ENCODE measurements at places on chromosomes 2 and 18.

DNA sequence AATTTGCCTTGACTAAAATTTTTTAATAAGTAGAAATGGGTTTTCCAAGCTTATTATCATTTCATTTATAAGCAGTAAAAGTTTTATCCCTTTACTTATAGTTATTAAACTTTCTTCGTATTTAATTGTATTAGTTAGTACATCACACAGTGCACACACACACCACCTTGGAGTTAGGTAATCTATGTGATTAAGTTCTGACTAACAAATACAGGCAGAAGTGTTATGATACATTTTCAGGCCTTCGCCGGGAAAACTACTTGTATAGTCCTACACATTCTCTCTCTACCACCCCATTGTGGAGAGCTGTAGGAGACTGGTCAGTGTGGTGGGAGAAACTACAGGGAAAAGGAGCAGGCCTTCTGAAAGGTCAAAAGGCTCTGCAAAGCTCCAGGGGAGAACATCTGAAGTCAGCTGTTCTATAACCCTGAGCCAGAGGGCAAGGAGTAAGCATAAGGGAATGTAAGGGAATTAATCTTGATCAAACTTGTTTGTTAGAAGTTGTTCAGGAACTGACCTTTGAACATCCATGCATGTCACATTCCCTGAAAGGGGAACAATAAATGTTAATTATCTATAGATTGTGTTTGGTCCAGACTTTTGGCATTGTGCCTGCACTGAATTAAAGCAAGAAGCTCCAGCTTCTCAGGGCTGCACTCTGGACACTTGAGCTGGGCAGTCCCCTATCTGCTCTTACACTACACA lies 231.7 kb downstream of the FSIP2 start:
- no peak for DNase-seq

DNA sequence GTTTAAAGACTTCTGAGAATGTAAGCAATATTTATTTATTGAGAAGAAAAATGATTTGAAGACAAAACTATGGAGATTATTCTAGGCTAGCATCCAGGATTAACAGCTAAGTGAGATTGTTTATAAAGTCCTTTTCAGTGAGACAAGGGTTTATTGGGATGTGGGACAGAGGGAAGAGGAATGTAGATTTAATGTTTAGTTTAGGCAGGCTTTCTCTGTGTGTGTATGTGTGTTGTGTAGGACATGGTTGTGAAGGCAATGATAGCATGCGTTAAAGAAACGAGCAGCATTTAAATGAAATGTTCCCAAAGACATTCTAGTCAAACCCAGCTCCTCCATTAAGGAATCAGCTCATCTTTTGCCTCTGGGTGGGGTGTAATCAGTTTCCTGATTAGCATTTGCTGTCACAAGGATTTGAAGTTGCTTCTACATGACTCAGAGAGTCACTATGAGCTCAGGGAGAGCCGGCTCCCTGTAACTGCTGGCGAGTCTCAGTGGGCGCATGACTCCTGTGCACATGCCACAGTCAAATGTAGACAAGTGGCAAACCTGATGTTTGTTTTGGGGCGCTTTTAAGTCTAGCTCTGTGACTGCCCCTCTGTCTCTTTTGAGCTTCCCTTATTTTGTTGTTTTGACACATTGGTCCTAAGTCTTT lies 442.2 kb upstream of the CELF4 start:
- no peak for DNase-seq

DNA sequence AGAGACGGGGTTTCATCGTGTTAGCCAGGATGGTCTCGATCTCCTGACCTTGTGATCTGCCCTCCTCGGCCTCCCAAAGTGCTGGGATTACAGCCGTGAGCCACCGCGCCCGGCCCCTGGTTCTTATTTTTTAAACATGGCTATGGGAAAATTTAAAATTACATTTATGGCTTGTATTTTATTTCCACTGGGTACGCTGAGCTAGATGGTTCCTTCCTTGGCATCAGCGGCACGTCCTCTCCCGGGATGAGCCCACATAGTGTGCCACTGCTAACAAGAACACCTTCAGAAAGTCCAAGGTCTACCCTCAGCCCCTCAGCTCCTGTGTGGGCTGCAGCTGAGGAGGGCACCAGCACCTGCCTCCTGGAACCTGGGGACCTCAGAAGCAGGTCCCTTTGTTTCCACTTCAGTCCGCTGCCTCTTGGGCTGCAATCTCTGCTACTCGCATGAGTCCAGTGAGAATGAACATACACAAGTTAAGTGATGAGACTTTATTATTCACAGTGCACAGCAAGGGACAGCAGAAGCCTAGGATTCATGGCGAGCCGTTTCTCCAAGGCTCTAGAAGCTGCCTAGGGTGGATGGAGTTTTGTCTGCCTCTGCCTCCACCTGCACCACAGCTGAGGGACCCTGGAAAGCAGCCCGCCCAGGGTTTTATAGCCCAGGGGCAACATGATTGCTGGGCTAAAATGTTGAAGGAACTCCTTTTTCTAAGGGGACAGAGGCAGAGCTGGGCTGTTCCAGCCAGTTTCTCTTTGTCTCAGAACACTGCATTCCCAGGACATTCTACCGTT lies 107.5 kb upstream of the TEX51 start:
- peak; percentile 17 for DNase-seq

- DNase-seq = no peak
These were observed 82.7 kb downstream of the LTBP1 start for GRCh38 chr2:33029459-33029858.

- no peak for DNase-seq
These were observed 14.2 kb upstream of the ANKRD44 start for GRCh38 chr2:197324801-197325200.

- peak; percentile 53 for DNase-seq
These were observed 91.2 kb downstream of the HDAC4 start for GRCh38 chr2:239309398-239310245.

DNA sequence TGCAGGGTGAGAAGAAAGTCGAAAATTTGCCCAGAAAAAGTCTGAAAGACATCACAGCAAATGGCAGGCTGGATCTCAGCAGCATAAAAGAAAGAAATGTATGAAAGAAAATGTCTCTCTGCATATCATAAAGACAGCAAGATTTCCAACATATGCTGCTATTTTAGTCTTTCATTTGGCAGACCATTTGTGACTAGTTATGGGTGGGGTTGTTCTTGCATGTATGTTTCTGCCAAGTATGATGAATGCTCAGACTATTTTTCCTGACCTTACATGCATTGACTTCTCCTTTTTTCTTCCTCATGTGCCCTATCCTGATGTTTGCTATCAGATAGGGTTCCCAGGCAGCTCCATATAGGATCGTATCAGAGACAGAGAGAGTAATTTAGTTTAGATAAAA lies 58.5 kb upstream of the PARD3B start:
- DNase-seq = no peak

- DNase-seq = no peak
These were observed 22.7 kb upstream of the TFPI start for GRCh38 chr2:187576906-187577305.

GRCh38 chr2:46389417-46389916 lies 89.9 kb upstream of the TMEM247 start:
- no peak for DNase-seq

DNA sequence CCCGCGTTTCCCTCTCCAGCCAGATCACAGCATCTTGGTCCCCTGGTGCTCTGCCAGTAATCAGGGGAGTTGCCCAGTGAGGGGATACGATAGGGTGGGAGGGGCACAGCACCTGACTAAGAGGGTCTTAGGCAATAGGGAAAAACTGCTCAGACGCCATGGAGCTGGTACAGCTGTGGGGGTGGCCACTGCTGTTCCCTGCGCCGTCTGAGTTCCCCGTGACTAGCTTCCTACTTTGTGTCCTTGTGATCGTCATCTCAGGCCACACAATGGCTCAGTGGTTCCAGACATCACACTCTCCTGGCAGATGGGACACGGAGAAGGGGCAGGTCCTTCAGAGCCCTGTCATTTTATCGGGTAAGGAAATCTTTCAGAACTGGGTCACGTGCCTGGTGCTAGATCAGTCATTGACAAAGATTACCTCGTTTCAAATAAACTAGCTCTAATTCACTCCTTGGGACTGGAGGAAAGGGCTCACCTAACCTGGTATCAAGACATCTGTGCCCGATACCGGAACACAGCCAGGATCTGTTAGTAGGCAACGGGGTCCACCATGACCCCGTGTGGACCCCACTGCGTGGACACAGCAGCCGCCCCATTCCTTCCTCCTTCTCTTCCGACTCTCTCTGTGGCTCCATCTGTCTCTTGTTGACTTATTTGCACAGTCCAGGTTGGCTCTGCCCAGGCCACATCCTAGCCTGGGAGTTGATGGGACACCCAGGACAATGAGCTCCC lies 101.6 kb downstream of the PTGR3 start:
- no peak for DNase-seq

GRCh38 chr2:62919041-62919440 lies 131.6 kb upstream of the OTX1 start:
- DNase-seq = no peak

GRCh38 chr2:164911832-164912231 lies 43.5 kb downstream of the SLC38A11 start:
- no peak for DNase-seq

- DNase-seq = no peak
These were observed 1383.2 kb downstream of the LRP1B start for GRCh38 chr2:140747665-140748064.

DNA sequence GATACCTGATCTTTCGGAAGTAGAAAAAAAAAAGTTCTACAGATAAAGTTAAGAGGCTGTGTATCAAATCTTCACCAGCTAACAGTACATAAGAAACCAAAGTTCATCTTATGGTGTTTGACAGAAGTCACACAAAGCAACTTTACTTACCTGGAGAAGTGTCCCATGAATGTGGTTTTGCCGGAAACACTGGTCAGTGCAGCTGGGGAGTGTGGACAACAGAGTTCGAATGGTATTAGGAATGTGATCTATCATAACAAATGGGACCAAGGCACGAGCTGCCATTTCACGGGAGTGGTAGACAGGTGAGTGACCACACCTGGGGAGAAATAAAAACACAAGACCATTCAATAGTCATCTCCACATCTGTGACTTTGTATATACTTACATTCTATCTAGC lies 171.4 kb upstream of the ZFP36L2 start:
- no peak for DNase-seq

- no peak for DNase-seq
These were observed 64.9 kb downstream of the ACTR2 start for GRCh38 chr2:65292461-65293011.

DNA sequence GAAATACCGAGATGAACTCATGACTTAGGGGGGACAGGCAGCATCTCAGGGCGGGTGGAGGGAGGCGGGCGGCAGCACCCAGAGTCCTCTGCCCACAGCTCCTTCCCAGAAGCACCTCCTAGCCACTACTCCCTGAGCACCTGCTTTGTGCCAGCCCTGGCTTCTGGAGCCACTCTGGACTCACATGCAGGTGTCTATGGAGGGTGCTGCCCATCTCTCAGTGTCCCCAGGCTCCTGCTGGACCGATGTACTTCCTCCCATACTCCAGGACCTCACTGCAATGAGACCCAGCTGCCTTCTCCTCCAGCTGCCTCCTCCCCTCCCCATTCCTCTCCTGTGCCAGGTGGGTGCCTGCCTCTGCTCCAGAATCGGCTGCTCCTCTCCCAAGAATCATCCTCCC lies 22.1 kb upstream of the OTOS start:
- DNase-seq = peak; percentile 41

DNA sequence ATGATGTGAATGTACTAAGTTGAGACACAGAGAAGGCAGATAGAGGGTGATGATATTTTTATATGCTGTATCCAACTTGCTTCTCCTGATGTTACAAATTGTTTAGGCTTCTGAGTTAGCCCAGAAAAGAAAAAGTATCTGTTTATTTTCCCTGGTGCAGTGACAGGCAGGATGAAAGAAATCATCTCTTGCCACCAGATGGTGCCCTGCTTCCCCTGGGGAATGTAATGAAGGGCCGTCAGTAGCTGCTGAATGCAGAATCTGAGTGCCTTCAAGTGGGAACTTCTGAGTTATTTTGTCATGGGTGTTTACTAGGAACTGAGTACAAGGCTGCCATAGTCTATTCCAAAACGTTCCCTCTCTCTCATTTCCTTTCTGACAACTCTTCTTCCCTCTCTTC lies 525.6 kb downstream of the MBD2 start:
- no peak for DNase-seq

DNA sequence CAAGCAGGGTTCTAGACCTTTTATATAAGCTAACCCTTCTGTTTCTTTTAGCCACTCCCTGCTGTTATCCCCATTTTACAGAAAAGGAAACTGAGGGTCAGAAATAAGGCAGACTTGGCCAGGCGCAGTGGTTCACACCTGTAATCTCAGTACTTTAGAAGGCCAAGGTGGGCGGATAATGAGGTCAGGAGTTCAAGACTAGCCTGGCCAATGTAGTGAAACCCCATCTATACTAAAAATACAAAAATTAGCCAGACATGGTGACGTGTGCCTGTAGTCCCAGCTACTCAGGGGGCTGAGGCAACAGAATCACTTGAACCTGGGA lies 14.3 kb downstream of the RUFY4 start:
- DNase-seq = no peak

- DNase-seq = no peak
These were observed 29.9 kb downstream of the CYP26B1 start for GRCh38 chr2:72117718-72118117.

DNA sequence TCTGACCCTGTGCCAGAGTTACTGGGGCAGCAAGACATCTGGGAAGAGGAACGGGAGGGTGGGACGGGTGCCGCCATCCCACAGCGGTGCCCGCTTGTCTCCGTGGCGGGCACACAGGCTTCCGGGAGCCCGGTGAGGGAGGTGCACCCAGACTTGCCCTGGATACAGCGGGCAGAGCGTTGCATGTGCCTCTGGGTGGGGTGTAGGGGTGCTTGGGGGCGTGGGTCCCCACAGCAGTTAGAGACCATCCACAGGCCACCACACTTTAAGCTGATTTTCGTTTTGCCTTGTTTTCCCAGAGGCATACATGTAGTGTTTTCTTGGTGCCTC lies 45.1 kb downstream of the SH3BP4 start:
- DNase-seq = no peak

- no peak for DNase-seq
These were observed 17.6 kb downstream of the PMAIP1 start for GRCh38 chr18:59917422-59917821.

GRCh38 chr2:199014226-199014625 lies 443.5 kb downstream of the SATB2 start:
- DNase-seq = no peak

DNA sequence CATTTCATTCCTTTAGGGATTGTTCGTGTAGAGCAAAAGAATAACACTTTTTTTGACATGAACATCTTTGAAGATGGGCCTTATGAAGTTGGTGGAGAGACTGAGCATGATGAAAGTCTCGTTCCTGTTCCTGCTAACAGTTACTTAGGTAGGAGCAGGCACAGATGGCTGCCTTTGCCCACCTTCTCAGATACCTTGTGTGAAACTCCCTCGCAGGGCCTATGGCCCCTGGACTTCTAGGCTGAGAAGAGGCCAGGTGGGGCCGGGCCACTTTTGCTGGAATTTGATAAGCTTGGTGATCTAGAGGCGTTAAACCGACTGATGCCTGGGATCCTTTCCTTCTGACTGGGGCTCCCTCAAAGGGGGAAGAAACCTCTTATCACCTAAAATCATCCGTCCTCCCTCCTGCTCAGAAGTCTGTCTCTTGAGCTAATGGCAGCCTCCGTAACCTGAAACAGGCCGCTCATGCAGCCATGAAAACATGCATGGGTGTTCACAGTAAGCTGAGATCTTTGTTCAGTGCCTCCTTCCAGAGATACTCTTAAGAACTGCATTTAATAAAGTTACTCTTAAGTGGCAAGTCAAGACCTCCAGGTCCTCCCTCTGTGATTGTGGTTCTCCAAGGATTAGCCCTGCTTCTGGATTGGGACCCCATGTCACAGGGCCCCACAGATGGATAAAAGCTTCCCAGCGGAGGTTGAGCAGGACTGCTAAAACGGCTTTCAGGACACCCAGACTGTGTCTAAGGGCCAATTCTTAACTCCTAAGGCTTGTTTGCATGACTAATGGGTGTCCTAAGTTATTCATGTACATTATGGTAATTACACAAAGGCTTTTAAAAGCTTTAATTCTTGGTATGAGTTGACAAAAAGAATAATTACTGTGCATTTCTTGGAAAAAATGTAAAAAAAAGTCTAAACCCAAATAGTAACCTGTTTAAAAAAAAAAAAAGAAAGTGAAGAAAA lies 43.9 kb downstream of the ITGA6 start:
- no peak for DNase-seq
